ENCODE measurements at places on chromosomes 7 and 10.

GRCh38 chr10:45809837-45810236 lies 37.5 kb downstream of the AGAP4 start:
- no peak for DNase-seq

GRCh38 chr10:6145166-6145987 lies 56.5 kb downstream of the RBM17 start:
- DNase-seq = no peak

GRCh38 chr7:82036146-82036886 lies 266.5 kb upstream of the HGF start:
- no peak for DNase-seq

GRCh38 chr10:99711129-99711719 lies 20.7 kb downstream of the COX15 start:
- DNase-seq = no peak

DNA sequence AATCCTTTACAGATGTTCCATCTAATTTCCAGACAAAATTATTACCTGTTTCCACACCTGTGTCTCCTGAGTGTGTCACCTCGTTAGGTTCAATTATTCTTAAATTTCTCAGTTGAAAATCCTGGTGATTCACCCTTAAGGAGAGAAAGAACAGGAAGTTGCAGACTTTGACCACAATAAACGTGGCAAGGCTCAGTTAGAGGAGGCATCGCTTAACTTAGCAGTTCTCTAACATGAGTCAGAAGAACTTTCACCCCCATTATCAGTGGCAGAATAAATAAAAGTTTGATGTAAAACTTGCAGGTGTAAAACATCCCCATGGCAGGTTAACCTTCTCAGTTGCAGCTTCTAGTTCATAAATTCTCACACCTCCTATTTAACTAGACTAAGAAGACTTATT lies 8.3 kb downstream of the XPNPEP1 start:
- no peak for DNase-seq

DNA sequence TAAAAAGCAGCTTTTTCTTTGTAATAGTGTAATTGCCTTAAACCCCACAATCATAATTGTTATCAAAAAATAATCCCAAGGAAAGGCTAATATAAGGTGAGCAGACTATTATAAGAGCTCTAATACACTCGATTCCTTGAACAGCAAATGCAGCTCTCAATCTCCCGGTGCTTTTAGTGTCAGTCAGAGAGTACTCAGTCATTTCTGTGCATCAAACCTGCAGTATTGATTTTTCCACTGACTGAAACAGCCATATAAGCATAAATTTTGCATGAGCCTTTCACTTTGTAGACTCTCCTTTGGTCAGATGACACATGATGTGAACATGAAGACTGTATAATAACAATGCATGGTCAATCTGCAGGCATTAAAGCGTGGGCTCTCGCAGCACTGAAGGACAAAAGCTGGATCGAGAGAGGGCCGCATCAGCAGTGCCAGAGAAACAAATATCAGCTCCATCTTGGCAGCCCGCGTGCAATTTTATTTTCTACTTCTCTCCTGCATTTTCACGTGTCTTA lies 272.0 kb downstream of the POU6F2 start:
- DNase-seq = no peak

DNA sequence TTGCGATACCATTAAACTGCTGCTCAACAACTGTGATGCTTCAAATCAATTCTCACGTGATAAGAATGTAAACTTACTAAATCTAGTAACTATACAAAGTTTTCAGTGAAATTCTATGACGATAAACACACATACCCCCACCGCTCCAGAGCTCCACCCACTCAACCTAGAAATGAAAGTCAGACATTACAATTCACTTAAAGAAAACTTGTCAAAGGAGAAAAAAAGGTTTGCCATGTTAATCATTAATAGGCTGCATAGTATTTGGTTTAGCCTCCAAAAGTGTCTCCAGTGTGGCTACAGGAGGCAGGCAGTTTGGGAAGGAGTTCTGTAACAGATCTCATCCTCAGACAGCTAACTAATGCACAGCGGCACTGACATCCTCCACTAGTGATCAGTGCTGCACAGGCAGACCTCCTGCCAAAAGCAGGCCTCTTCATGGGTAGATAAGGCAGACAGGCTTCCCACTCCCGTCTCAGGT lies 3.1 kb downstream of the HERPUD2 start:
- no peak for DNase-seq

DNA sequence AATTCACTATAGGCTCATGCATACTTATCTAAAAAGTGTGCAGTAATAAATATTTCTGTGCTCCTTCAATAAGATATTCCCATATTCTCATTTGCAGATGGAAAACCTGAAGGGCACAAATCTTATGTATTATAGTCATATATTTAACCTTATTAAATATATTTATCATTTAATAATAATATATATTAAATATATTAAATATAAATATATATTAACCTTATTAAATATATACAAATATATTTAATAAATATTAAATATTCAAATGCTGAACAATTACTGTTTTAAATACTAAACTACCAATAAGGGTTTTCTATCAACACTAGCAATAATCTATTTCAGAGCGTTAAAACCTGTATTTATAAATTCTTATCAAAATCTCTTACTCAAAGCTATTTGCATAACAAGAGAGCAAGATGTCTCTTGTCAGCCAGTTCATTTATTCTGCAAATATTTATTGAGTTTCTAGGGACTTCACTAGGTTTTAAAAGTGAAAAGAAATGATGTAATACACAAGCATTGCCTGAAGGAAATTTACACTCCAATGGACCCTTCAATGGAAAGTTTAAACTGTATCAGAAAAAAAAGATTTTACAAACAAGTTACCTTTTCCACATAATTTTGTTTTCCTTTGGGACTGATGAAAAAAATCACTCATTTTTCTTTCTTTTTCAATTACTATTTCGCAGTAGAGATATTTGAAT lies 159.2 kb downstream of the AGMO start:
- no peak for DNase-seq

- no peak for DNase-seq
Measured at GRCh38 chr7:151175047-151175792, 7.7 kb upstream of the GBX1 start.

GRCh38 chr10:122931088-122931906 lies 20.9 kb downstream of the FAM24A start:
- DNase-seq = no peak

DNA sequence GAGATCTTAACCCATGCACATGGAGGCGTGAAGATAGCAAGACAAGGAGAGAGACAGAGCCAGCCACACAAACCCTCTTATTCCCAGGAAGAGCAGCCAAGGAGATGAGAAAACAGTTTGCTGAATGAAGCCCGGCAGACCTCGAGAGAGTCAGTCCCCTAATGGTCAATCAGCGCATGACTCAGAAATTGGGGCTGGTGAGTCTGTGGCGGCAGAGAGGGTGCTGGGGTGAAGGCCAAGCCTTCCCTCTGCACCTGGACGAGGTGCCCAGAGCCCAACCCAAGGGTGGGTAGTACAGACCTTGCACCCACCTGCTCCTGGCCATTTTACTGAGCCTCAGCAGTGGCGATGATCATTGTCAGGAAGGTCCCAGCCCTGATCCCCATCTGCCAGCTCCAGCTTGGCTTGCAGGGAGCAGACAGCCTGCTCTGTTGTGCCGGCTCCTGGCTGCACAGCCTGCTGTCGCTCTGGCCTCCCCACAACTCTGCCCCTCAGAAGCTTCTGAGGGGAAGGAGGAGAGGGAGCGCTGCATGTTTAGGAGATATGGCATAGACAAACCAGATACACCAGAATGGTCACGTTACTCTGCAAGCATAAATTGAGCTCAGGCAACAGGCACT lies 256.6 kb downstream of the RPS24 start:
- DNase-seq = no peak

GRCh38 chr7:130337410-130337971 lies 7.1 kb upstream of the CPA5 start:
- DNase-seq = no peak

DNA sequence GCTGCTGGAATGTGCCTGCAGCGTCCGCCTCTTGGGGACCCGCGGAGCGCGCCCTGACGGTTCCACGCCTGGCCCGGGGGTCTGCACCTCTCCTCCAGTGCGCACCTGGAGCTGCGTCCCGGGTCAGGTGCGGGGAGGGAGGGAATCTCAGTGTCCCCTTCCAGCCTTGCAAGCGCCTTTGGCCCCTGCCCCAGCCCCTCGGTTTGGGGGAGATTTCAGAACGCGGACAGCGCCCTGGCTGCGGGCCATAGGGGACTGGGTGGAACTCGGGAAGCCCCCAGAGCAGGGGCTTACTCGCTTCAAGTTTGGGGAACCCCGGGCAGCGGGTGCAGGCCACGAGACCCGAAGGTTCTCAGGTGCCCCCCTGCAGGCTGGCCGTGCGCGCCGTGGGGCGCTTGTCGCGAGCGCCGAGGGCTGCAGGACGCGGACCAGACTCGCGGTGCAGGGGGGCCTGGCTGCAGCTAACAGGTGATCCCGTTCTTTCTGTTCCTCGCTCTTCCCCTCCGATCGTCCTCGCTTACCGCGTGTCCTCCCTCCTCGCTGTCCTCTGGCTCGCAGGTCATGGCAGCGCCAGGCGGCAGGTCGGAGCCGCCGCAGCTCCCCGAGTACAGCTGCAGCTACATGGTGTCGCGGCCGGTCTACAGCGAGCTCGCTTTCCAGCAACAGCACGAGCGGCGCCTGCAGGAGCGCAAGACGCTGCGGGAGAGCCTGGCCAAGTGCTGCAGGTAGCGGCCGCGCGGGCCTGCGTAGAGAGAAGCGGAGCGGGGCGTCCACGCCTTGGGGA lies 645 bp downstream of the SLC26A4 start:
- DNase-seq = peak; percentile 32

GRCh38 chr10:78957471-78958039 lies 111.2 kb upstream of the ZMIZ1 start:
- no peak for DNase-seq

GRCh38 chr10:116974456-116975005 lies 30.5 kb downstream of the SHTN1 start:
- DNase-seq = no peak

DNA sequence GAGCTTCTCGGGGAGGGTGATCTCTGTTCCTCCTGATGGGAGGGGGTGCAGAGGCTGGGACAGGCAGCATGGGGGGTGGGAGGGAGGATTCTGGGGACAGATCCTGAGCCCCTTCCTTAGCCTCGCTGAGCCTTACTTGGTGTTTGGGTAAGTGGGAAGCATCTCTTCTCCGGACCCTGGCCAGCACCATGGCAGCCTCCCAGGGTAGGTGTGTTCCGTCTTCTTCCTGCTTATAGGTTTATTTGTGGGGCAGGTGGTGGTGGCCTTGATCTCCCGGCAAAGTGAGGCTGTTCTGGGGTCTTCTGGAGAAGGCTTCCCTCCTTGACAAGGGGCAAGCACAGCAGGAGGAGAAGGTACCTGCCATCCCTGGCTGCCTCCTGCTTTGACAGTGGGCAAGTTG lies 226.9 kb downstream of the GLRX3 start:
- DNase-seq = no peak

- no peak for DNase-seq
Measured at GRCh38 chr7:38215115-38215514, 37.1 kb downstream of the STARD3NL start.

DNA sequence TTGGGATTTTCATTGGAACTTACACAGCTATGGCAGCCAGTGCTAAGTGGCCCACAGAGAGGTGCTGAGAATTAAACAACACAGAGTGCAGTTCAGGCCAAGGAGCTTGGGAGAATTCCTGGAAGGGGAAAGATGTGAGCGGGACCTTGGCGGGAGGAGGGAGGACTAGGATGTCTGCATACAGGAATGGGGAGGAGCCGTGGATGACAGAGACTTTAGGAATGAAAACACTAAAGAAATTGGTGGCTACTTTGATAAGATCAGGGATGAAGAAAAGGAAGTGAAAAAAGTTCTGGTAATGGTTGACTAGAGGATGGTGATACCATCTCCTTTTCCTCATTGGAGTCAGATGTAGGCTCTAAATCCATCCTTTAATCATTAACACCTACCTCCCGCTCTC lies 234.2 kb upstream of the FZD8 start:
- DNase-seq = no peak

DNA sequence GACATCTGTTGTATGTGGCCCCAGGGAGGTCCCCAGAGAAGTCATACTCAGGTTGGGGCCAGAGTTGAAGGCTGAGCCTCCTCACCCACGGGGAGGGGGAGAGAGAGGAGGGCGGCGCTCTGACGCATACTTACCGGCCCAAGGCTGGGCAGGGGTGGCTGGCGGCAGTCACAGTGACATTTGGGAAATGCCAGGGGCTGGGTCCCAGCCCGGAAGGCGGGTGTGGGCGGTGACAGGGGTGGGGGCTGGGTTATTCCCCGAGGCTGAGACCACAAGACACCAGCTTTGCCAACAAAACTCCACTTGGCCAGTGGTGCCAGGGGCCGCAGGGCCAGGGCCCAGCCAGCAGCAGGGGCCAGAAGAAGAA lies 41.1 kb downstream of the RASGEF1A start:
- no peak for DNase-seq

Measured in stimulated activated CD8-positive, alpha-beta memory T cell treated with anti-CD3 and anti-CD28 coated beads, Interleukin-2, amount 100 ng/mL, for 48 hours (primary cell).